NCI-H748 treated with DMSO at 0.1 percent for 48 hours (cell line): ENCODE measurements at places on chromosomes 16 and 17.

- no peak for DNase-seq
Observed at GRCh38 chr17:70206361-70207010, 37.2 kb downstream of the KCNJ2 start.

DNA sequence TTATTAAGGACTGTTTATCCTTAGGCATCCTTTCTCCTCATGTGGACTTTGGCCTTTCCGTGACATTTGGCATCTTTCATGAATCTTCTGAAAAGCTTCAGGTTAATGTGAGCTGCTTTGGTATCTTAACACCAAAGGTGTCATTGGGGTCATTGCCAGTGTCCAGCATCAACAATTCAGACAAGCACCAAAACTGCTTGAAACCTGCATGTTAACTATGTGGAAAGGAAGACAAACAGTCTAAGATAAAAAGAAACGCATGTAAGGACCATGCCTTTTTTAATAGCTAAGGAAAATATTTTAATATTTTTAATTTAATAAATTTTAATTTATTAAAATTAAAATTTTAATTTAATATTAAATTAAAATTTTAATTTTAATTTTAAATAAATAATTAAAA is 7.9 kb downstream of the ALOX12 start:
- no peak for DNase-seq

DNA sequence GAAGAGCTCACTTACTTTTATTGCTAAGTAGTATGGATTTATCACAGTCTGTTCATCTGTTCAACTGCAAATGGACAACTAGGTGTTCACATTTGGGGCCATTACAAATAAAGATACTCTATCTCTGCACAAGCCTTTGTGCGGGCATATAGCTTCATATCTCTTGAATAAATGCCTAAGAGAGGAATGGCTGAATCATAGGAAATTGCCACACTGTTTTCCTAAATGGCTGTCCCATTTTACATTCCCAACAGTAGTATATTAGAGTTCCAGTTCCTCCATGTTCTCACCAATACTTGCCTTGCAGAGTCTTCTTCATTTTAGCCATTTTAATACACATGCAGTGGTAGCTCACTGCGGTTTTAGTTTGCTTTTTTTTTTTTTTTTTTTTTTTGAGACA is 20.5 kb downstream of the NSMCE1 start:
- DNase-seq: no peak

GRCh38 chr16:24871891-24872290 is 26.1 kb downstream of the SLC5A11 start:
- DNase-seq: no peak

GRCh38 chr17:10396524-10397163 is 23.8 kb upstream of the MYH13 start:
- DNase-seq: no peak

- DNase-seq: no peak
Observed at GRCh38 chr16:3655396-3656159, 1.1 kb downstream of the DNASE1 start.
